ENCODE measurements at places on chromosomes 13 and 19.
A peak's percentile ranks its signal among the peaks of the same experiment; 100 is the strongest.

DNA sequence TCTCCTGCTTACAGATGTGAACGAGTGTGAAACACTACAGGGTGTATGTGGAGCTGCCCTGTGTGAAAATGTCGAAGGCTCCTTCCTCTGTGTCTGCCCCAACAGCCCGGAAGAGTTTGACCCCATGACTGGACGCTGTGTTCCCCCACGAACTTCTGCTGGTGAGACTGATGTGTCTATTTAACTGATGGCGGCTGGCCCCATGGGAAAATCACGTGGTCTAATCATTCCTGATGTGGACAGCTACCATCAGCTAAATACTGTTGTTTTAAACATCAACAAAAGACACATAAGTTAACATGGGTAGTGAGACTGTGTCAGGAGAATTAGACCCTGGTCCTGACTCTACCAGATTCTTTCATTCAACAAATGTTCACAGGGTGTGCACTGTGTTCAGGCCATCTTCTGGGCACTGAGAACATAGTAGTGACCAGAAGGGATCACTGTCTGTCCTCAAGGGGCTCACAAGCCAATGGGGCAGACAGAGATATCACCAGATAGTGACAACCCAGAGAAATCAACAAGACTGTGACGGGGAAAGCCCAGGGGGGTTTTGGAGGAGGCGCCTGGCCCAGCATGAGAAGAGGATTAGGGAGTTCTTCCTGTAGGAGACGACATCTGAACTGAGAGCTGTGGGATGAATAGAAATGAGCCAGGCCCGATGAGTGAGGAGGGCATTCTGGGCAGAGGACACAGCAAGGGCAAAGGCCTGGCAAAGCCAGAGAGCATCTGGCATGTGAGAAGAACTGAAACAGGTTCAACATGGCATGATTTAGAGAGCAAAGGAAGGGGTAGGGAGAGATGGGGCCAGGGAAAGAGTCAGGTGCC is 18.4 kb downstream of the LTBP4 start:
- no peak for DNase-seq

DNA sequence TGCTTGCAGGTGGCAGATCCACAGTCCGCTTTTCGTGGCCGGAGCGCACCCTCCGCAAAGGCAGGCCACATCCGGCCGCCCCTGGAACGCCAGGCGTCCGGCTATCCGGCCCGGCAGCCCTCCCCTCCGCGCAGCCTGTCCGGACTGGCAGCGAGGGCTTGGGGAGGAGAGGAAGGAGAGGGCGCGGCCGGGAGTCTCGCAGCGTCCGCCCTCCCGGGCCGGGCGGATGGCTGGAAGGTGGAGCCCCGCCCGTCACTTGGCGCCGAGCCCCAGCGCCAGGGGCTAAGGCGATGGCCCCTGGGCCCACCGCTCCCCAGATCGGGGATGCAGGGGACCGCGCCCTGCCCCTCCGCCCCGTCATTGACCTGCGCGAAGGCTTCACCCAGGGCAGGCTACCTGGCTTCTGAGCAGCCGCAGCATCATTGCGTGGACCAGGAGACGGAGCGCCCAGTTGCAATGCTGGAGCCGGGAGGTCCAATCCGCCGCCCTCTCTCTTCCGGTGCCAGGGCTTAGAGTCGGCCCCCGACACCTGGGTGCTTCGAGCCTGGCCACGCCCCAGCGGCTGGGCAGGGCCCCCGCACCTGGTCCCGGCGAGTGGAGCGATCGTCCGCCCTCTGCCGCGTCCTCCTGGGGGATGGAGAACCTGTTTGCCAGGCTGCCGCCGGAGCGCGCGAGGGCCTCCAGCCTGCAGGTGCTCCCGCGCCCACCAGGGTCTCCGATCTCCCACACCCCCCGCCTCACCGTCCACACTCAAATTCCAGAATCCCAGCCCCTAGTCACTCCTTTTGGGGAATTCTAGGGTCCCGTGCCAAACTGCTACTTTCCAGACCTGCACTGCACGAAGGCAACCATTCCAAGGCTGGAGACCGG is at the start of gene FUT1:
FUT1 (minus strand) TSS at position 146 of the 870 bp plus-strand sequence. CDS start 1,360 bp downstream, outside the sequence.
- DNase-seq: no peak

DNA sequence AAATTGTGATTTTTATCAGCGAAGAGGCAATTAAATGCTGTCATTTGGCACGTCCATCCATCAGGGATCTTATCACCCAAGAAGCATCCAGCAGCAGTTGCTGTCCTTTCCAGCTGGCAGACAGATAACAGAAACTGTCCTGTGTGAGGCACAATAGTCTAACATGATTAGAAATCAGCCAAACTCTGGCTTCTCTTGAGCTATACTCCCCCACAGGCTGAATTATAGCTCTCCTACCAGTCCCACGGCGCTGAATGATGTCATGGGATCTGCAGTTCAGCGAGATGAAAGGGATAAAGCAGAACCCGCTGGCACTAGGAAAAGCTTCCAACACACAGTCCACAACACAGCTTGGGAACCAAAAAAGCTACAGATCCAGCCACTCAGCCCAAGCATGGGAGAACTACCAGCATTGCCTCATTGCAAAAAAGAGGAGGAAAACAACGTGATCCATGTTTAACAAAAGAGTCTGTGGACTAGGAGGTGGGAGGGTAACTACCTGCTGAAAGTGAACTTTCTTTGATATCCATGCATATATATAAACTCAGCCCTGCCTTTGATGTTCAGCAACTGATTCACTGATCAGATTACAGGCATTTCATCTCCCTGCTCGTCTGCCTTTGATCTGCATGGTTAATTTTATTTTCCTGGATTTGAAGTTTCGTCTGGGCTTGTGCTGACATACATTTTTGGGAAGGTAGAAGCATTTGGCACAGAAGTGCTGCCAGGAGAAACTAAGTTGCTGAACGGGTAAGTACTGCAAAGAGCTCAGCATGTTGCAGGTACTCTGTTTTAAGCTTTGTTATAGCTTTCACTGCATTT is at the start of gene TNFRSF19:
TNFRSF19 (plus strand) TSS at position 314 of the 822 bp plus-strand sequence. CDS start 19,772 bp downstream, outside the sequence.
- peak; percentile 81 for DNase-seq

DNA sequence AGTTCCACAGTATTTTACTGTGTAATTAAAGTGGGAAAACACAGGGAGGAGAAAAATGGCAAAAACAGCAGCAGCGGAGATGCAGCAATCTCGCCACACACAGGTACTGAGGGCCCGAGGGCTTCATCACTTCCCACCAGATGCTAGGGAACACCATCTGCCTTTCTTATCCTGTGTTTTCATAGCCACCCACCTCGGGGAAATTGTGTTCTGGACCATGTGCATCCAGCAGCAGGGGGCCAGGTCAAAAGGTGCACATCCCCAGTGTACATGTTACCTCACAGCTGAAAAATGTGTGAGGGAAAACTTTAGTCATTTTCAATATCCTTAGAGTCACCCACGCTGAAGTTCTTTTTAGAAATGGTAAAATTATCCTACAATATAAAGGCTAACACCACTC is 30.2 kb downstream of the PDCD5 start:
- DNase-seq: no peak

DNA sequence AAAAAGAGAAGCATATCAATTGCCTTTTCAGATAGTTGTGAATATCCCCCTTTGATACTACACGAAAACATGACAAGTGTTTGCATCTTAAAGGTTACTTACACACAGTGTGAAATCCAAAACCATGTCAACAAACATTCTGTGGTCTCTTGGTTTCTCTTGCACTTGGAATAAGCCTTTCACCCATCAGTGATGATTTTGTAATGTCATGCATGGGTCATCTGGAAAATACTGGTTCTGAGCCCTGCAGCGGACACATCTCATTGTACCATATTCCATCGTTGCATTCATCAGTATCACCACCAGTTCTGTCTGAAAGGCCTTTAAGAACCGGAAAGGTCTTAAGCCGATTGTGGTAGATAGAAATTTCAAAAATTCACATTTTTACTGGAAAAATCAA is 65.4 kb upstream of the SOX1 start:
- no peak for DNase-seq

DNA sequence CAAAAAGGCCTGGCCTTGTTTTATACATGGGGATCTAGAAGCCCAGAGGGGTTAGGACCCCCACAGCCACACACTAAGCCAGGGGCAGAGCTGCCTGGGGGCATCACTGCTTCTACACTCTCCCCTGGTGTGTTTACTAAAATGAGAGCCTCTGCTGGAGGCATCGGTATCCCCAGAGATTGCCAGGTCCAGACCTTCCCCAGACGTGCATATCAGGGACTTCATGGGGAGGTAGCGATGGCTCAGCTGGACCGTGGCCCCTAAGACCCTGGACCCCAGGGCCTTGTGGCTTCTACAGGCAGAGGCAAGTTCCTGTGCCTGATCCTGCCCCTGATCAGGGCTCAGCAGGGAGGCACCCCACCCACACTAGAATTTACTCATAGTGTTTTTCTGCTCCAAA is 13.5 kb downstream of the CLPTM1 start:
- DNase-seq: no peak

DNA sequence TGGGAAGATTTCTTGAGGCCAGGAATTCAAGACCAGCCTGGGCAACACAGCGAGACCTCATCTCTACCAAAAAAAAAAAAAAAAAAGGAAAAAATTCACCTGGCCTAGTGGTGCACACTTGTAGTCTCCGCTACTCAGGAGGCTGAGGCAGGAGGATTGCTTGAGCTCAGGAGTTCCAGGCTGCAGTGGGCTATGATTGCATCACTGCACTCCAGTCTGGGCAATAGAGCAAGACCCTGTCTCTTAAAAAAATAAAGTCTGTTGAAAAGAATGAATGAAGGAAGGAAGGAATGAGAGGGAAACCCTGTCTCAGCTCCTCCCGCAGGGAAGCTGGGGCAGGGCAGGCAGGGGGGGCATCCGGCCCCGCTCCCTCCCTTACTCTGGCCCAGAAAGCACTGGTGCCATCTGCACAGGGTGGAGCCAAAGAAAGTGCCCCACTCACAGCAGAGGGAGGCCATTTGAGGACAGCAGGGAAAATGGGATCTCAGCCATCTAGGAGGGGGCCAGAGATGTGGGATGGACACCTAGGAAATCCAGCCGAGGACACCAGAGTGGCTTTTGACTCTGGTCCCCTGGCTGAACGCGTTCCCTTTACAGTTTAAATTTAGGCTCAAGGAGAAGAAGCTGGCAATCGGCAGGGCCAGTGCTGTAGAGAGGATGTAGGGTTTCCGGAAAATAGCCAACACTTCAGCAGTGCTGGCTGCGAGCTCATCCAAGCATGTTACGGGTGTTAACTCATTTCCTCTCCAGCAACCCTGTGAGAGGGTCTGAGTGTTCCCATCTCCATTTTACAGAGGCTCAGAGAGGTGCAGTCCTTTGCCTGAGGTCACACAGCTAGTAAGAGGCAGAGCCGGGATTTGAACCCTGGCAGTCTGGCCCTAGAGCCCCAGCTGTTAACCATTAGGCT is 3.6 kb upstream of the HPN start:
- DNase-seq: no peak

DNA sequence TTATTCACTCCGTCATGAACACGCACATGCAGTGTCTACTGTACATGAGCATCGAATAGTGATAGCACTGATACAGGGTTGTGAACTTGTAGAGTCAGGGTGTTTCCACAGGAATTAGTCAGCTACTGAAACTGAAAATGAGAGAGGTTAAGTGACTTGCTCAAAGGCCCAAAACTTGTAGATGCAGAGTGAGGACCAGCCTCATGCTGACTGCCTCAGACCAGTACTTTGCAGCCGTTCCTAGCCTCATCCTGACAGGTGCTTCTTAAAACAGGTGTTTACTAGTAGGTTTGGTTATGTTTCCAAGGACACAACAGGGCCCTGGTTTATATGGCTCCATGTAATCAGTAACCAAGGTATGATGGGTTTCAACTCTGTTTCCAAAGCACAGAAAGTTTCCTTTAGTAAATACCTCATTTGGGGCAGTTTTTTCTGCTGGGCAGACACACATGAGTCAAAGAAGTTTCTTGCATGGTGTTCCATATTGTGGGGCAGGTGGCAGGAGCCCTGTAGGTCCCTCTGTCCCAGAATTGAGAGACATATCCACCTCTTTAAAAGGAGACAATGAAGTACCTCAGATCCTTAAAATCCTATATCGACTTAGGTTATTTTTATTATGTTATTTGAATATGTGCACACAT is 16.0 kb downstream of the FGF9 start:
- DNase-seq: no peak

- DNase-seq: no peak
These were observed 459.1 kb downstream of the DCT start for GRCh38 chr13:94020426-94020825.

- DNase-seq: no peak
These were observed 111.8 kb downstream of the SOX1 start for GRCh38 chr13:112178769-112179168.

Measured in muscle of back (tissue), 13 donors.